ENCODE measurements at places on chromosomes 1 and 21.
A peak's percentile ranks its signal among the peaks of the same experiment; 100 is the strongest.

DNA sequence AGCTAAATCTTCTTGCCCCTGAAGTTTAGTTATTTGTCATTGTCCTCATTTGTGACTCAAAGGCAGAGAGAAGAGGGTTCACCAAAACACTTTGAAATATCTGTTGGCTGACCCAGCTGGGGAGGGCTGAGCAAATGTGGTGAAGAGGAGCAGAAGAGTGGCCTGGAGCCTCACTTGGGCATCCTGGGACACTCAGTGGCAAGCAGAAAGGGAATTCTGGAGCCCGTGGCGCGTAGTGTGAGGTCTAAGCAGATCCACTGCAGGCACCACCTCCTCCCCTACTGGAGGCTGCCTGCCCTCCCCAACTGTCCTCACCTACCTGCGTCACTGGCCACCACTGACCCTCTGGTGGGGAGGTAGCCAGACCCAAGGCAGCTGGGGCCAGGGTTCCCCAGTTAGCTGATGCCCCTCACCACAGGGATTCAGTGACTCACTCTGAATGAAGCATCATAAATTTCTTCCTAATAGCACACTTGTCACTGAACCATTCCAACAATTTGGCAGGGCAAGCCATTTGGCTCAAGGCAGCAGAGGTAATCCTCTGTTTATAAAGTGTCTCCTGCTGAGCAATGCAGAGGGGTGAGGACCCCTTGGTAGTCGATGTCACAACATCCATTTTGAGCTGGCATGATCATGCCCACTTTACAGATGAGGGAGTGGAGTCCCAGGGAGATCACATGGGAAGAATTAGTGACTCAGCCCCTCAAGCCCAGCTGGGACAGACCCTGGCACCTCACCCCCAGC is 80.3 kb downstream of the NENF start:
- no peak for DNase-seq

- no peak for DNase-seq
Observed at GRCh38 chr1:56788588-56788987, 30.6 kb downstream of the FYB2 start.

GRCh38 chr1:210647406-210648333 is 319.0 kb downstream of the HHAT start:
- no peak for DNase-seq

- no peak for DNase-seq
Observed at GRCh38 chr1:200302921-200303290, 106.9 kb downstream of the ZNF281 start.

DNA sequence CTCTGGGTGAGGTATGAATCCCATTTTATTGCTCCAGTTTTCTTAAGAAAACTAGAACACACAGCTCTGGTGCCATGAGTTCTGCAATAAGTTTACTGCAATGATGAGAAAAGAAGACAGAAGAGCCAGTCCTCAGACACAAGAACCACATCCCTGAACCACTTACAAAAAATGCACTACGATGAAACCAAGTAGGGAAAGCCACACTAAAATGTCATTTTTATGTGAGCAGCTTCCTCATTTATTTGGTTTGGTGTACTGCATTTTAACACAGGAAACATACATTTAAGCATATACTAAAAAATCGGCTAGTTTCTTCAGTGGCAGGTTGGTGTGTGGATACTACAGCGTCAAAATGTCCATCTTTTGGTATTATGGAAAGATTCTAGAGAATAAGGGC is 95.9 kb downstream of the PTPN14 start:
- no peak for DNase-seq

GRCh38 chr1:52842643-52843310 is at the start of gene ZYG11A:
ZYG11A (plus strand) TSS chr1:52842760; CDS start chr1:52842884, 124 bp downstream.
- DNase-seq: peak; percentile 83

- no peak for DNase-seq
Observed at GRCh38 chr21:39105836-39106235, 77.4 kb downstream of the PSMG1 start.

GRCh38 chr1:109307274-109308021 is 637 bp upstream of the MYBPHL start:
- no peak for DNase-seq

GRCh38 chr1:25094995-25095394 is 137.3 kb downstream of the SYF2 start:
- no peak for DNase-seq

DNA sequence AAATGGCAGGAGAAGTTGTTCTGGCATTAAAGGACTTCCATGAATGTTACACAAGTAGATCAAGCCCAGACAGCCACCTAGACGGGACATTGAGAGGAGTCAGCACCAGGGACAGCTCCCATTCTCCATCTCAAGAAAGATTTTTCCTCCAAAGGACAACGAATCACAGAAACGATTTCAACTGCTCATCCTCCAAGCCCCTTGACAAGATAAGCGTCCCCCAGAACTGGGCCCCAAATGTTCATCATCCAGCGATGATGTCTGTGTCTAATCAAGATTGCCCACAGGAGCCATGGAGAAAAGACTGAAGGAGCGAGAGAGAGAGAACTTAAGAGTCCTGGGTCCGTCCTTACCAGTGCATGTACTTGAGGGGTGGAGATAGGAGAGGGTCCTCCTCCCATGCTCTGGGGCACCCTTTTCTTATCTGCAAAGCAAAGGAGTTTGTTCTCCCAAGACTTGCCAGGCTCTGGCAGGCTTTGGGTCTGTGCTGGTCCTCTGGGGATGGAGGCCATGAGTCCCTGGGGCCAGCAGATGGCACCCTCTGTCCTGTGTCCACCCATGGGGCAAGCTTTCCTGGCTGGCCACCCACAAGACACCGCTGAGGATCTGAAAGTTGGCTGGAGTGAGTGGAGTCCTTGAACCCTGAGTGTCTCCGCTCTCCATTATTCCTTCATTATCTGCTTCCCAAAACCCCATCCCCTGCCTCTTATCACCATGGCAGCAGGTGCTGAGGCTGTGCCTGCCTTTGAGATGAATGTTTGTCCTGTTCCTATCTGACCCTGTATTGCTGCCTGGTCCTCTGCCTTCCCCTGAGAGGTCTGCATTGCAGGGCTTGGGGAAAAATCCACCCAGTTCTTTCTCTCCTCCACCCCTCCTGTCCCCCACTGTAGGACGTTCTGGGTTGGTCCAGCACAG is 164.6 kb downstream of the ACTL8 start:
- no peak for DNase-seq

- no peak for DNase-seq
Observed at GRCh38 chr1:235093013-235093695, 35.5 kb downstream of the TOMM20 start.

DNA sequence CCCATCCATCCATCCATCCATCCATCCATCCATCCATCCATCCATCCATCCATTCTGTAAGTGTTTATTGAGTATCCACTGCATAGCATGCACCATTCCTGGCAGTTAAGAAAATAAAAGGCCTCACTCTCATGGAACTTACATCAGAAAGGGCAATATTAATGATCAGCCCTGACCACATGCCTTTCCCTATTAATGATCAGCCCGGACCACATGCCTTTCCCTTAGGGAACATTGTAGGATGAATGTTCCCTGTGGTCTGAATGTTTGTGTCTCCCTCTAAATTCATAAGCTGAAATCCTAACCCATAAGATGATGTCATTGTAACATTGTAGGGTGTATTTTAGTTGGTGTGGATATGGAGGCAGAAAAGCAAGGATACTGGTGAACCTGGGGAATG is 365.8 kb downstream of the KIF26B start:
- no peak for DNase-seq

DNA sequence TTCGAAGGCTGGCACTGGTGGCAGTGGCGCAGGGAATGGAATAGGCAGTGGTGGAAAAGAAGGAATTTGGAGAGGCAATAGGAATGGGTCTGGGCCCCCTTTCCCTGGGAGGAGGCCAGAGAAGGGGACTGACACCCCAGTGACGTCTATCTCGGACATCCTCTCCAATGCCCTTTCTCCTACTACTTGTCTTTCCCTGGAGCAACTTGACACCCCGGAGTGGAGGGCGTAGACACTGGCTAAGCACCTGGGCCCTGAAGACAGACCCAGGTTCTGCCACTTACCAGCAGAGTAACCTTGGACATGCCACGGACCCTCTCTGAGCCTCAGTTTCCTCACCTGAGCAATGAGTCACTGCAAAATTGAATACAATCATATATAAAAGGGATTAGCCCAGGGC is 86.8 kb downstream of the CAMK2N1 start:
- DNase-seq: no peak

DNA sequence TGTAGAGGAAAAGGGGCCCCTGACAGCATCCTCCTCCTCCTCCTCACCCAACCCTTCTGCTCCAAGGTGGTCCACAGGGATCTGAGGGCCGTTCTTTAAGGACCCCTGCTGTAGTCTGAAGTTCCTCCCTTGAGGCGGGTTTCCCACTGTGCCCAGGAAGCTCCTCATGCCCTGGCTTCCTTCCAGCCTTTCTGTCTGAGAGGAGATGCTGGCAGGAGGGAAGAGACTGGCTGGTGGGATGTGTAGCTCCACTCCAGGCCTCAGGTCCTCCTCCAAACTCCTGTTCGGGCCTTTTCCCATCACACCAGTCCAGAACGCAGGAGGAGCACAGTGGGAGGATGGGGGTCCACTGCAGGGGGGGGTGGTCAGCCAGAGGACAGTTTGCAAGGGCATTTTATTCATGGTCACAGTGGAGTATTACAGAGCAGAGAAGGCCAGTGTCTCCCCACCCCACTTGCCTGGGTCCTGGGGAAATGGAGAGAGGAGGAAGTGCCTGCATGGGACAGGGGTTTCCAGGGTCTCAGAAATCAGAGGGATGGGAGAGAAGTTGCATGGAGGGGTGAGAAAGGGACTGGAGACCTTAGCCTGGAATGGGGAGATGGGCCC is 7.8 kb downstream of the ETV3L start:
- no peak for DNase-seq

DNA sequence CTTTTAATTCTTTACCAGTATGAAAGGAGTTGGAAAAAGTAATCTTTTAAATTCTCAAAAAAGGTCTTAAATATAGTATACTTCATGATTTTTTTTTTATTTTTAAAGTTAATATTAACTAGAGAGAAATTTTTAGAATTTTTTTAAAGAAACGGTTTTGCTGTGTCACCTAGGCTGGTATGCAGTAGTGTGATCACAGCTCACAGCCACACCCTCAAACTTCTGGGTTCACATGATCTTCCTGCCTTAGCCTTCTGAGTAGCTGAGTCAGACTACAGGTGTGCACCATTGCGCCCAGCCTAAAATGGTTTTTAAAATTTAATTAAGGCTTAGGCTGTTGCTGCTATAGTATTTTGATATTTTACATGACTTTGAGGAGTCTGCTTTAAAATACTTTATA is 52.4 kb downstream of the TLCD4 start:
- no peak for DNase-seq

GRCh38 chr21:33162436-33162951 is 67.2 kb upstream of the IFNAR2 start:
- DNase-seq: no peak

- no peak for DNase-seq
Observed at GRCh38 chr1:65209005-65209885, 61.2 kb downstream of the AK4 start.

DNA sequence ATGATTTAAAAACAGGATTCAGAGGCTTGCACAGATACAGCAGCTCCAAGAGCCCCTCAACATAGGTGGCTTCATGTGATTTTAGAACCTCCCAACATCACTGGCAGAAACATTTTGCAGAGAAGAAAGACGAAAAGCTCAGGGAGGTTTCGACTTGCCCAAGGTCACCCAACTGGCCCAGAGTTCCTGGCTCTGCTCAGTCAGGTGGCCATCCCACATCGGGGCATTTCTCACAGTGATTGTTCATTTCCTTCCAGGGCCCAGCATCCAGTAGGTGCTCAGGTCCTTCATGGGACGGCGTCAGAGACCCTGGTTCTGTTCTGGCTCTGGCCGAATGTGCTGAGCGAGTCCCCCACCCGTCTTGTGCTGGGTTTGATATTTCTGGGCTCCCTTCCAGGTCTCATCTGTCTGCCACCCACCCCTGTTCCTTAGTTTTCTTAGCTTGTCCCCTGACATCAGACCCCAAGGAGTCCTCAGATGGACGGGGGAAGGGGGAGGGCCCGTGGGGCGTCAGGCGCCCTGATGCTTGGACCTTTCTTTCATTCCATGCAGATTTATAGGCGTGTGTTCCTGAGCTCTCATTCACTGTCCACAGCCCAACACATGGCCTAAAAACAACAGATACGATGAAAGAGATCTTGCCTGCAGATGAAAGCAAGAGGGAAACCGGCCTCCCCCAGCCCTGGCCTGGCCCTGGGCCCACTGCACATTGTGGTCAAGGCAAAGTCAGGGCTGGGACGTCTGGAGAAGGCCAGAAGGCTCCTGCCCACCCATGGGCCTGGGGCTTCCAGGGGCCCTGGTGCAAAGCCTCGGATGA is 123.1 kb upstream of the ZBTB40 start:
- no peak for DNase-seq

GRCh38 chr1:61005614-61006580 is 76.5 kb upstream of the NFIA start:
- DNase-seq: no peak

DNA sequence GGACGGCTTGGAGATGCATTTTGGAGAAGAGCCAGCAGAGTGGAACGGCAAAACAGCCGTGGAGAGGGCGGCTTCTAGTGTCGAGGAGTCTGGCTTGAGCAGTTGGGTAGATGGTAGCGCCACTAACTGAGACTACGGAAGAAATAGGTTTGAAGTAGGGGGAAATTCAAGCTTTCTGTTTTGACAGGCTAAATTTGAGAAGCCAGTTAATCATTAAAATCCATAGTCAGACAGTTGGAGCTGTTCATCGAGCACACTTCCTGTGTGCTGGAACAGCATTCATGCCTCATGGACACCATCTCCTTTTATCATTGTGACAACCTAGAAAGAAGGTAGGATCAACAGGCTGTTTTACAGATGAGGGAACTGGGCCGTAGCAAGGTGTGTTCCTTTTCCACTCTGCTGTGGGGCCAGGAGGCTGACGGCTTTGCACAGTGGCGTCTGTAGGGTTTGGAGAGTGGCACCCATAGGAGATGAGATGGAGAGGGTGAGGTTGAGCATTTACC is 3.4 kb upstream of the PKLR start:
- no peak for DNase-seq

DNA sequence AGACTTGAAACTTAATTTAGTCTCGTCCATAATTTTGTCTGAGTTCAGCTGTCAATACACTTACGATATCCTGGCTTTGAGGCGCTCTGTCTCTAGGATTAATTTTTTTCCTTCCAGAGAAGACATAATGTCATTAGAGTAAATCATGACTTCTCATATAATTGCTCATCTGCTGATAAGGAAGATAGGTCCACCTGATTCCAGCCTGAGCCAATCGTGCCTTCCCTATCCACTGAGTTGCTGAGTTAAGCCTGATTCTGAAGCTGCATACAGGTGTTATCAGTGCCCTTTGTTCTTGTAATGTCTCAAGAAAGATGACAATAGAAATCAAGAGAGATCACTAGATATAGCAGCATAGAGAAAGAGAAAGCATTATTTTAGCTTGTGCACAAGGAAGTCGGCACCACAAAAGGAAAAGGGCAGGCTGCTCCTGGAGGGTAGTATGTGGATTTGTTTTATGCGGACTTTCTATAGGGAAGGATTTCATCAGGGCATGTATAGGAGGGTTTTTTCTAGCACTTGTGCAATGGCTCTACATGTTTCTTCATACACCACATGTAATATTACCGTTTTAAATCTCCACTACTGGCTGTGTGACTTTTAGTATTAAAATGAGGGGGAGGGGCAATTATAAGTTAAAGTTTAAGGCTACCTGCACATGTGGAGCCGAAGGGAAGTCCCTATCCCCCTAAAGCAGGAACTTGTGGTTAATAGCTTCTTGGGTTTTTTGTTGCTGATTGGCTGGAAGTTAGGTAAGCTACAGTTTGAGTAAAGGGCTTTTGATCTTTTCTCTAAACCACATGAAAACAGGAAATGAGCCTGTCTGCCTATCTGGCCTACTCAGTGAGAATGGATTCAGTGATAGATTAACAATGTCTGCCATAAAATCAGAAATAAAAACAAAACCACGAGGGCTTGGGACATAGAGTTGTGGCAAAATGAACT is 133.4 kb downstream of the PLPPR5 start:
- no peak for DNase-seq

- no peak for DNase-seq
Observed at GRCh38 chr1:27980216-27980845, 20.6 kb downstream of the XKR8 start.
